ENCODE measurements at places on chromosomes 13 and 19. TPM values are rescaled to one million over a fixed set of nuclear protein-coding genes. Genes with fewer than 3 reads are reported as not detected.

PCDH20 gene
- not detected for total RNA-seq

LNX2 gene
- 3.4 TPM for total RNA-seq

LGALS14 gene
- not detected for total RNA-seq

TNFSF13B gene
- 0.13 TPM for total RNA-seq

DCT gene
- total RNA-seq: not detected

C19orf53 gene
- total RNA-seq: 185 TPM

LILRB4 gene
- not detected for total RNA-seq

KLK14 gene
- 0.68 TPM for total RNA-seq

UNC13A gene
- 1.5 TPM for total RNA-seq

C5AR1 gene
- 2.3 TPM for total RNA-seq

ZBTB32 gene
- total RNA-seq: not detected

IZUMO1 gene
- total RNA-seq: not detected

ZIM2 gene
- total RNA-seq: not detected

HSPH1 gene
- 128 TPM for total RNA-seq

ZNF682 gene
- total RNA-seq: not detected

ZNF728 gene
- total RNA-seq: not detected

C19orf38 gene
- not detected for total RNA-seq

BCAM gene
- total RNA-seq: 95.2 TPM

FPR1 gene
- total RNA-seq: 0.08 TPM

TMEM145 gene
- 3.5 TPM for total RNA-seq

All from A549 treated with ZK216348 at 1 μM for 4 hours (cell line).